ENCODE measurements at places on chromosomes 7 and 10.

DNA sequence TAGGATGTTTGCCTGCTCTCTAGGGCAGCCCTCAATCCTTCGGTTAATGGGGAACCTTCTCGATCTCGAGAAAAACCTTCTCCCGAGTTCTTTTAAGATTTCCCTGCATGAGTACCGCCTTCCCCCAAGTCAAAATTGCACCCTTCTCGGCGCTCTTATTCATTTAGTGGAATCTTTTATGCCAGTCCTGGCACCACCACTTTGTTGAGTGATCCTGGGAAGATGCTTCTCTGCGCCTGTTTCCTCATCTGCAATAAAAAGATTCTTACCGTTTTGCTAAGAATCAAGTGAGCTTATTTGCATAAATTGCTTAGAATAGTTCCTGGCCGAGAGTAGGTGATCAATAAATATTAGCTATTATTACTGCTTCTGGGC lies 697 bp downstream of the ARPC1A start:
- no peak for DNase-seq

DNA sequence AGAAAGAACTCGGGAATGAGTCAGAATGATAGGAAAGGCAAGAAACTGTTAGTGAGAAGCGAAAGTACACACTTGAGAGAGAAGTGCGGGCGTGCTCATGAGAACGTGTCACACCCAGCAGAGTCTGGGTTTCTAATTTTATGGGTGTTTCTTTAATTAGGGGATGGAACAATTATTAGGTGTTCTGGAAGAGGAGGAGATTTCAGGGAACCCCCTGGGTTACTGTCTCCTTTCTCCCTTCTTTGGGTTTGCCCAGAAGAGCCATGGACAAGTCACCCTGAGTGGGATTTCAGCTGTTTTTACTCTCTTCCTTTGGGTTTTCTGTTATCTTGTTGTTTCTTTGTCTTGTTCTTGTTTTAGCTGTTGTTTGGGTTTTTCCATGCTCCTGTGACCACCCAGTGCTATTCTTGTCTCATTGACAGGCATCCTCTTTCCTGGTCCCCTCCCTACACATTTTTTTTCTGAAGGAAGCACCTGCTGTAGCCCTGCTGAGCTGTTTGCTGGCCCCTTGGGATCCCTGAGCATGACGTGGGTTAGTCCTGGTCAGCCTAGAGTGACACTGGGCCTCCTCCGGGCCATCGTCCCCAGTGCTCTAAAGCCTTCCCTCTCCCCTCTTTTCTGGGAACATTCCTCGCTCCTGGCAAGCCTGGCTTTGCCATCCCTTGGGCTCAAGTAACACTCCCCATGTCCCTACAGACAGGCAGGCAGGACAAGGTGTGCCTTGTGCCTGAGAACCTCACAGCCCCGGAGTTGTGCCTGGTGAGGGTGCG lies 3.5 kb downstream of the SH2D4B start:
- DNase-seq = no peak

DNA sequence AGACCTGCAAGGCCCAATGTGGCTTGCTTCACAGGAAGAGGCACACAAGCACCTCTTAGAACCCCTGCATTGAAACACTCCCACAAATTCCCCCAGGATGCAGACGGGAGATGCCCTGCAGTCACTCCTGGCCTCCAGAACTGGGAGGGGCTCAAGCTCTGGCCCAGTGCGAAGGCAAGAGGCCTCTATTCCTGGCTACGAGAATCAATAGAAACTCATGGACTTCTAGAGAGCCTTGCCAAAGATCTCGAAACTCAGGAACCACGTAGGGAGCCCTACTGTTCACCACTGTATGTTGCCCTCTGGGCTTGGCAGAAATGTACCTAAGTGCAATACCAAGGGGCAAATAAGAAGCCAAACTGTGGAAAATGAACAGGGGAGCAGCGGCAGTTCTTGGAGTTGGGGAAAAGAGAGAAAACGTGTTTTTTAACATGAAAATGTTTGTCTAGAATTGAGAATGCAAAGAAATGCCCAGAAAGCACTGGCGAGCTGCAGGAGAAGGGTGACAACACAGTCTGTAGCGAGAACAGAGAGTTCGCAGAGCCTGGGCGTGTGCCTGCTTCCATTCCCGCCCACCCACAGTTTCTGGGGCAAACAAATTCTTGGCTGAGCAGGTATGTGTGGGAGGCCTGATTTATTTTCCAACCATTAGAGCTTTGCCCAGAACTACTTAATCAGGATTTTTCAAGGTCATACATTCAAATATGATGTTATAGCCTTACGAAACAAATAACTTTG lies 260.5 kb upstream of the KLF14 start:
- no peak for DNase-seq

DNA sequence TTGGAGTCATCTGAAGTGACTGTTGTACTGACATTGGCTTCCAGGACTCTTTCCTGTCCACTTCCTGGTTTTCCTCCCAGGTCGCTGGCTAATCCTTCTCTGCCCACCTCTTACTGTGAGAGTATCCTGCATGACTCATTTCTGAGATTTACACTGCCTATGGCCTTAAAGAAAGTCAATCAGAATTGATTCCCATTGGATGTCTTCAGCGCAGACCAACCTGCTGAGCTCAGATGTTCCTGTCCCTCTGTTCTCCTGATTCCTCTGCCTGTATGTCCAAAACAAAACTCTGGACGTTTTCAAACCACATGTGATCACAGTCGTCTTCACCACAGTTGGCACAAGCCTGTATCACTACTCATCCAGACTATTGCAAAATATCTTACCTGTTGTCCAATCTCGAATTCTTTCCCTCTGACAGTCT lies 262.1 kb downstream of the CREB5 start:
- no peak for DNase-seq

DNA sequence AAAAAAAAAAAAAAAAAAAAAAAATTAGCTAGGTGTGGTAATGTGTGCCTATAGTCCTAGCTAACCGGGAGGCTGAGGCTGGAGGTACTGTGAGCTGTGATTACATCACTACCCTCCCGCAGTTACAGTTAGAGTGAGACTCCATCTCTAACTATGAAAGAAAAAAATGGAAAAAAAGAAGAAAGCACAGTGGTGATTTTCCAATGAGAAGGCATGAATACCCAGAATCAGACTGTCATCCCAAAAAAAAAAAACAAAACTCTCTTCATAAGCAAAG lies 269.9 kb upstream of the MKLN1 start:
- DNase-seq = no peak

- no peak for DNase-seq
Measured at GRCh38 chr10:132001238-132001972, 19.7 kb upstream of the BNIP3 start.

- no peak for DNase-seq
Measured at GRCh38 chr10:79982861-79983260, 34.0 kb upstream of the SFTPD start.

DNA sequence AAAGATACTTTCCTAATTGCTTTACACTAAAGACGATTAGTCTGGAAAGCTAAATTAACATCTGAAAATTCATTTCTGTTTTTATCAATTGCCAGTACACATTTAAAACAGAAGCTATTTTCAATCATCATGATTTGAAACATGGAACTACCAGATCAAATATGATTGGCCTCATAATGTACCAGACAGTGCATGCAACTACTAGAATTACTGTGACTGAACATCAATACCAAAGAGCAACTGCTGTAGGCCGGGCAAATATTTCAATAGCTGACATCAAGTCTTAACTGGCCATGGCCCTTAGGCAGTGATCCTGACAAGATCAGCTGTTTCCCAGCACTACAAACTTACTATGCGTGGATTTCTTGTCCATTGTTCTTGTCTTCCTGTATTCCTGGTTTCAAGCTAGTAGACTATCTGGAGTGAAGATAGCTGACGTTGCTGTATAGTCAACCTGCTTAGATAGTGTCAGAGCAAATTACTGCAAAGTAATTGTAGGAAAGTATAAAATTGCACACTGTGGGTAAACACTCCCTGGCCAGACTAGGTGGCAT lies 21.7 kb upstream of the WNT16 start:
- DNase-seq = no peak

DNA sequence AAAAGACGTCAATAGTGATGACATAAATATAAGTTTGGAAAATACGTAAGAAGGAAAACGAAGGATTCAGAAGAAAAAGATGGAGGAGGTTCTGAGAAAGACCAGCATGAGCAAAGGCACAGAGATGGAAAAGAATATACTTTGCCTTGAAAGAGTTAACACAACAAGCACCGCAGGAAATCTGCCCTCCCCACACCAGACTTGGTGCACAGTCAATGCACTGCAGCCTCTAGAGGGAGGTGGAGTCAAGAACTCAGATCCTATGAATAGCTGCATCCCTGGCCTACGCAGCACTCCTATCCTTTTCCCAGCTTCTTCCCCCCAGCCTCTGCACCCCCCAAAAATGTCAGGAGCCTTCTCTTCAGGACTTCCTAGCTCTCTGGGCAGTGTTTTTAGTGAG lies 1370.6 kb upstream of the LRRTM3 start:
- DNase-seq = no peak

DNA sequence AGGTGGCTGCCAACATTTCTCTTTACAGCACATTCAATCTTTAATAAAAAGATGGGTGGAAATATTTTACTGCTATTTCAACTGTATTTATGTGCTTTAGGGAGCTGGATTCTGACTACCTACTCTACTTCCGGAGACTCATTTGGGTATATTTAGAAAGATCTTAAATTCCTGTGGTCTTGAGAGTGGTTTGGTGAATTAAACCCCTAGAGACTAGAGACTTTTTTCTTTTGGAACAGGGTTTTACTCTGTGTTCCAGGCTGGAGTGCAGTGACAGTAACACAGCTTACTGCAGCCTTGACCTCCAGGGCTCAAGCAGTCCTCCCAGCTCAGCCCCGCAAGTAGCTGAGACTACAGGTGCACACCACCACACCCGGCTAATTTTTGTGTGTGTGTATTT lies 79.0 kb upstream of the HABP2 start:
- no peak for DNase-seq

DNA sequence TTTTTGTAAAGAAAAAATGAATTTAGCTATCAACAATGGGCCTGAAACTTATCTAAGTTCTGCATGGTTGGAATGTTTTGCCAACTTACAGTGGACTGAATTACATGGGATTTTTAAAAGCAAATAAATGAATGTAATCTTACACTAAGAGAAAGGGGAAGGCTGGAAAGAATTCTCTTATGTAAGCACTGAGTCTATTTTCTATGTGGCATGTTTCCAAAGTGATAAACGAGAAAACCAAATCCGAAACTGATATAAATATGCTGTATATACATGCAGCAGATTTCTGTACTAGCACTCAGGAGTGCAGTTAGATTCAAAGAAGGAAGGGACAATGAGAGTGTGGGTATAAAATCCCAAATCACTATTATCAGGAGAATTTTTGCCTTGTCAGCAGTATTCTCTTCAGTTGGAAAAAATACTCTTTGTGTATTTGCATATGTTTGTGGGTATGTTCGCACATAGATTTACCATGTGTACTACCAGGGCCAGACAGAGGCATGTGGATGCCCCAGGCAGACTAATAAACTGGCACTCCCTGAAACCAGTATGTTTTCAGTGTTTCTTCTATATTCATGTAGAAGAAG lies 334.3 kb upstream of the SEMA3D start:
- no peak for DNase-seq

- DNase-seq = no peak
Measured at GRCh38 chr7:94393246-94394108, 1.2 kb upstream of the COL1A2 start.
